ENCODE measurements at places on chromosomes 6 and 20.

GRCh38 chr6:37865504-37865903, 46.0 kb downstream of the ZFAND3 start:
- DNase-seq, result no peak

DNA sequence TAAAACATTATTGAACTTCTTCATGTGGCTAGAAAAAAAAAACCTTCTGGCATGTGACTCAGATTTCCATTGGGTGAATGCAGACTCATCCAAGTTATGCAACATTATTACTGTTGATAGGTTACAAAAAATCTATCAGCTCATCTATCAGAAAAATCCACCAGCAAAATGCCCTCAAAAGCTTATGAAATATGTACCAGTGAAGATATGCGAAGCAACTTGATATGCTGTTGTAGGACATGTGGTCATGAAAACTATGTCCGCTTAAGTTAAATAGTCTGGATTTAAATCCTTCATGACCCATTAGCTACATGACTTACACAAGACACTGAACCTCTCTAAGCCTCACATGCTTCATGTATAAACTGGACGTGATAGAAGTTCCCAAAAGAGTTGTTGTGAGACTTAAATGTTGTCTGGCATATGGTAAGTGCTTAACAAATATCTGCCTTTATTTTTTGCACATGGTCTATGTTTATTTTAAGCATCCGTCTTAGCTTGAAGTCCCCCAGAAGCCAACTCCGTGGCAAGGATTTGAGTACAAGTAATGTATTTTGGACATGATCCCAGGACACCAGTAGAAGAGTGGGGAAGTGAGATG, 12.5 kb upstream of the BFSP1 start:
- no peak for DNase-seq

- no peak for DNase-seq
These were observed 60.0 kb downstream of the OR2J2 start for GRCh38 chr6:29230666-29231065.

GRCh38 chr6:85255661-85256060, 194.2 kb upstream of the NT5E start:
- DNase-seq, result no peak

GRCh38 chr20:10359621-10360040, 74.4 kb downstream of the MKKS start:
- DNase-seq, result no peak

DNA sequence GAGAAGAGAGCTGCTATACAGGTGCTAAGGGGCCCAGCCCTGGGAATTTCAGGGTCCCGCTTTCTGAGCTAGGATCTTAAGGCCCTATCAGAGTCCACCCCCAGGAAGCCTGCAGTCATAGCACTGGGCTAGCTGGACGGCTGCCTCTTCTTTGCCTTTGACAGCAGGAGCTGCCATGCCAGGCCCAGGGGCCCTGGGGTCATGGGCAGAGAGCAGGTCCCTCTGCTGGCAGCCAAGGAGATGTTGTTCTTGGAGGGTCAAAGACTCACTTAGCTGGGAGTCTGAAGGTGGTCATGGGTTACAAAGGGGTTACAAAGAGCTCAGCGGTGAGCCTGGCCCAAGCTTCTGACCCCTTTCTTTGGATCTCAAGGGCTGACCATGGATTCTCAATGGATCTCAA, 52.7 kb downstream of the RPP21 start:
- no peak for DNase-seq

DNA sequence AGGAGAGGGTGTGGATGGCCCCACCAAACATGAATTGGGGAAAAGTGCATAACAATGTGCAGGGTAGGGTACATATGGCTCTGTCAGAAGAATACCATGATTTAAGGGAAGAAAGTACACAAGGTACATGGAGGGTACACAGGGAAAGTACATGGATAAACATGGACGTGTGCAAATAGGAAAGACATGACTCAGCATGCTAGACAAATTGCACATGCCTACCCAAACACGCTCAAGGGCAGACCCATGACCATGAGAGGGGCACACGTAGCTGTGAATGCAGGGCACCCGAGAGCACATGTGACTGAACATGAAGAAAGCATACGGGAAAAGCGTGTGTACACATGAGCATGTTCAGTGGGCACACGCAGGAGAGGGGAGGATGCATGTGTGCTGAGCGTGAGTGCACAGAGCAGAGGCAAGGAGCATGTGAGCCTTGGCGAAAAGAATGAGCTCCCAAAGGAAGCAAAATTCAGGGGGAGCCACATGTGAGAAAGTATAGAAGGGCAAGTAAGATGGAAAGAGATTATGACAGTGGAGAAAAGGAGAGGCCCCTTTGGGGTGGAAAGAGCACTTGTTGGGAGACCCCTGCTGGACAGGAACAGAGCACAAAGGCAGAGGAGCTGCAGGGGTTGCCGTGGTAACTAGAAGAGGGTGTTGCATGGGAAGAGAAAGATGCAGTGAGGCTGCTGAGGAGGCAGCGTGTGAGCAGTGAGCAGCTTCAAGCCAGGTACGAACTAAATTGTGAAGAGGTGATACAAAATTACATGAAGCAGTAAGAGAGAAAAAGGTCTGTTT, 17.8 kb downstream of the OR2H2 start:
- no peak for DNase-seq

- DNase-seq, result no peak
These were observed 145.3 kb upstream of the ECI2 start for GRCh38 chr6:4280707-4281106.

- no peak for DNase-seq
These were observed 56.2 kb downstream of the AGPAT4 start for GRCh38 chr6:161217628-161218027.

DNA sequence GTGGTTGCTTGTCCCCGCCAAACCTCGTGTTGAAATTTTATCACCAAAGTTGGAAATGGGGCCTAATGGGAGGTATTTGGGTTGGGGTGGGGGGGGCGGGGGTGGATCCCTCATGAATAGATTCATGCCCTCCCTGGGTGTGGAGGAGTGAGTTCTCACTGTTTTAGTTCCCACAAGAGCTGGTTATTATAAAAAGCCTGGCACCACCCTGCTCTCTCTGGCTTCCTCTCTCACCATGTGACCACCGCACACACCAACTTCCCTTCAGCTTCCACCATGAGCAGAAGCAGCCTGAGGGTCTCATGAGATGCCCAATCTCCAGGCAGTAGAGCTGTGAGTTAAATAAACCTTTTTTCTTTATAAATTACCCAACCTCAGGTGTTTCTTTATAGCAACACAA, 111.3 kb downstream of the PRDM1 start:
- no peak for DNase-seq

DNA sequence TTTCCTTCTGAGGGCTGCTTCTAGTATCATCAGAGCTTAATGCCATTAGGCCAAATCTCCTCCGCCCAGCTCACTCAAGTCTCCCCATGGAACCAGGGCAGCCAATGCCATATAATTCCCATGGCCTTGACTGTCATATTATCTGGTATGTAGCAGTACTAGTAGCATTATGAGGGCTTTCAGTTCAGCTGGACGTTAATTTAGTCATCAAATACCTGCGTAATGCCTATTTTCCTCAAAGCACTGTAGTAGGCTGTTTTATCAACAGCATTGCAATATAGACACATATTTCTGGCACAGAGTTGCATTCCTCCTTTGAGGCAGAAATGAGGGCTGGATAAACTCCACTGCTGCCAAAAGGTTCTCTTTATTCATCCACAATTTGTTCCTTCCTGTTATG, 1.7 kb downstream of the KCTD20 start:
- no peak for DNase-seq

GRCh38 chr6:36339146-36339545, 2.5 kb upstream of the BNIP5 start:
- DNase-seq, result no peak

DNA sequence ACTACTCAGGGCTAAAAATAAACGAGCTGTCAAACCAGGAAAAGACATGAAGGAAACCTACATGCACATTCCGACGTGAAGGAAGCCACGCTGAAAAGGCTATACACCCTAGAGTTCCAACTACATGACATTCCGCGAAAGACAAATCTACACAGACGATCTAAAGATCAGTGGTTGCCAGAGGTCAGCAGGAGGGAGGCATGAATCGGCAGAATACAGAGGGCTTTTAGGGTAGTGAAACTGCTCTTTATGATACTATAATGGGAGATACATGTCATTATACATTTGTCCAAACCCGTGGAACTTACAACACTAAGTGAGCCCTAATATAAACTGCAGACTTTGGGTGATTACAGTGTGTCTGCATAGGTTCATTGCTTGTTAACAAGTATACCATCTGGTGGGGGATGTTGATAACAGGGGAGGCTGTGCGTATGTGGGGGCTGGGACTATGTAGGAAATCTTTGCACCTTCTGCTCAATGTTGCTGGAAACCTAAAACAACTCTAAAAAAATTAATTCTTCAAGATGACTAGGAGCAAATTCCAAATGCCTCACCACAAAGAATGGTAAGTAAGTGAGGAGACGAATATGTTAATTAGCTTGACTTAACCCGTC, 132.2 kb upstream of the CDH4 start:
- DNase-seq, result no peak

GRCh38 chr6:22099231-22099630, 197.6 kb downstream of the PRL start:
- no peak for DNase-seq

- DNase-seq, result no peak
These were observed 71.8 kb upstream of the FBXO30 start for GRCh38 chr6:145886228-145886956.

DNA sequence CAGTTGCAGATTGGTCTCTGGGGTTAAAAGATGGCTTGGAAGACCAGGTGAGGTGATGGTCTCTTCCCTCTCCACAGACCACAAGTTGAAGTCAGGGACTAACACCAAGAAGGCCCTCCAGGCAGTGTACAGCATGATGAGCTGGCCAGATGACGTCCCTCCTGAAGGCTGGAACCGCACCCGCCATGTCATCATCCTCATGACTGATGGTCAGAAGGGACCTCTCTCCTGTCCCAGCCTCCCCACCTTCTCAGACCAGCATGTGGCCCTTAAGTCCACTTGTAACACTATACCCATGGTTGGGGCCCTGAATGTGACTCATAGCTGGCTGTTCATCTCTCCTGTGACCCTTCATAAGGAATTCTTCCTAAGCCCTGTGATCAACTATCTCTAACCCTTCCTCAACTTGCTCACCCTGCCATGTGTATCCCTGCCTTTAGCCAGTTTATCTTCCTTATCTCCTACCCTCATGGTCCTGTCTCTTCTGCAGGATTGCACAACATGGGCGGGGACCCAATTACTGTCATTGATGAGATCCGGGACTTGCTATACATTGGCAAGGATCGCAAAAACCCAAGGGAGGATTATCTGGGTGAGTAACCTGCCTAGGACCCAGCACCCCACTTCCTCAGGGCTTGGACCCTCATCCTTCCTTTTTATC, 3.0 kb downstream of the CFB start:
- no peak for DNase-seq

DNA sequence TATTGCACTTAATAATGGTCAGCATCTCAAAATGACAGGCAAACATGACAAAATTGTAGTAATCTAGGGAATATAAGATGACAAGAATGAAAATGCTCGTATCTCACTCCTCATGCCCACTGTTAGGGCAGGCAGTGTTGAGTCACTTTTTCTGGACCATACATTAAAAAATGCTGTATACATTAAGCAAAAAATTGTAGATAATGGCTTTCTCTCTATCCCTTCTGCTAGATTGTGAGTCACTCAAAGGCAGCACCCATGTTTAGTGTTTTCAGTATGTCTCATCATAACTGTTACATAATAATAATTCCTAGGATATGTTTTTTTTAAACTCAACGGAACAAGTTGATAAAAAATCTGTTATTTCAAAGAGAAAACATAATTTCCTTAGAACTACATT, 199.3 kb downstream of the TENT5A start:
- DNase-seq, result no peak

DNA sequence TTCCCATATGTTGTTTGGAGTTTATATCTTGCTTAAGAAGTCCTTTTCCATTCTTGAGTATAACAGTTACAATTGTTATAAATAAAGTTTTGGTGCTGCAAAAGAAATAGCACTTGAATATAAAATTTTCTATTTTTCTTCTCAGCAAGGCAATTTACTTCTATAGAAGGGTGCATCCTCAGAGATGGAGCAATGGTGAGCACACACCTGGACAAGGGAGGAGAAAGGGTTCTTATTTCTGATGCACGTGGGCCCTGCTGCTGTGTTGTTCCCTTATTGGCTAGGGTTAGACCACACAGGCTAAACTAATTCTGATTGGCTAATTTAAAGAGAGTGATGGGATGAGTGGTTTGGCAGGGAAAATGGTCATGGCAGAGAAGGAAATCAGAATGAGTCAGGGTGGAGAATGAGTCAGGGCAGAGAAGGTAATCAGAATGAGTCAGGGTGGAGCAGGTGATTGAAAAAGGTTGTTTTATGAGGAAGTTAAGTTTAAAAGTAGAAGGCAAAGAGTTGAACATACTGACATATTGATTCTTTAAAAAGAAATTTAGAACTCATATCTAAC, 38.0 kb downstream of the CST8 start:
- no peak for DNase-seq

GRCh38 chr20:39706184-39706663, 744.1 kb downstream of the DHX35 start:
- DNase-seq, result no peak

- DNase-seq, result no peak
These were observed 55.1 kb downstream of the GCNT2 start for GRCh38 chr6:10576226-10576625.

GRCh38 chr20:34693414-34693813, 10.7 kb upstream of the TP53INP2 start:
- DNase-seq, result no peak

DNA sequence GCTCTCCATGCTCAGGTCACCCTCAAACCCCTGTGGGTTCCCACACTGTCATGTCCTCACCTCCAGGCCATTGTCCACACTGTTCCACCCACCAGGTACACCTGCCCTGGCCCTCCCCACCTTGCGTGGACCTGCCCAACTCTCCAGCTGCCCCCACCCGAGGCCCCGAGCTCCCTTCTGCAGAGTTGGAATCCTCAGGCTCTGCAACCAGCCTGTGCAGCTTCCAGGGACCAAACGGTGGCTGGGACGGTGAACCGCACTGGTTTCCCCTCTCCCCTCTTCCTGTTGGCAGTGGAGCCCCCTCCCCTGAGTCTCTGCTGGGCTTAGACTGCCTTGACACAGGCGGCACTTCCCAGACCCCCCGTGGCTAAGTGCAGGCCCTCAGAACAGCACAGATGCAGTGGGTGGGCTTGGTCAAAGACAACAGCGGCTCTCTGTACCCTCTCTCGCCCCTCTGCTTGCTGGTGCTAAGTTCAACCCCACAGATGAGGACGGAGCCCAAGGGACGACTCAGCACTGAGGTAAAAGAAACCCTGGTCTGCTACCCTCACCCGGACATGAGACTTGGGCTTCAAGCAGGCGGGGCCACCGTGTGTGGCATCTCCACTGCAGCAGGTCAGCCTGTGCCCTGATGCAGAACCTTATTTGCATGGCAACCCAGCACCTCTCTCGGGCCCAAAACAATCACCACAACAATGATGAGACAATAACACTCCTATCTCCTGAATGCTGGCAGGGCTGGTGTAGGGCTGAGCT, 11.0 kb downstream of the ZBP1 start:
- DNase-seq, result no peak

GRCh38 chr6:89051676-89052075, 28.9 kb upstream of the PNRC1 start:
- no peak for DNase-seq

DNA sequence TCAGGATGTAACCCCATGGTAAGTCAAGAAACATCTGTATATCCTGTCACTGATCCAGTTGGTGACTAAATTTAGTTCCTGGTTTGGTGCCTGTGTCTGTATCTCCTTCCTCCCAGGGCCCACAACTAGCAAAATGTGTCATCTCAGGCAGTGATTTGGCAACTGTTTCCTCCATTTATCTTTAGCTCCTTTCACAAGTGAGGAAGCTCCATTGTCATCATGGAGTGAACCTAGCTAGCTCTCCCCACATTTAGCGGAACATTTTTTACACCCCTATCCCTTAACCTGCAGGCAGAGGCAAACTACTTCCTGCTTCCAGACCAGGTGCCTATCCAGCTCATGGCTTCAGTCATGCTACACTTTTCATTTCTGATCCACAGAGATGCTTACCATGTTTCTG, 99.5 kb downstream of the IPCEF1 start:
- DNase-seq, result no peak
